ENCODE measurements at places on chromosomes 13 and 19.
A peak's percentile ranks its signal among the peaks of the same experiment; 100 is the strongest.

DNA sequence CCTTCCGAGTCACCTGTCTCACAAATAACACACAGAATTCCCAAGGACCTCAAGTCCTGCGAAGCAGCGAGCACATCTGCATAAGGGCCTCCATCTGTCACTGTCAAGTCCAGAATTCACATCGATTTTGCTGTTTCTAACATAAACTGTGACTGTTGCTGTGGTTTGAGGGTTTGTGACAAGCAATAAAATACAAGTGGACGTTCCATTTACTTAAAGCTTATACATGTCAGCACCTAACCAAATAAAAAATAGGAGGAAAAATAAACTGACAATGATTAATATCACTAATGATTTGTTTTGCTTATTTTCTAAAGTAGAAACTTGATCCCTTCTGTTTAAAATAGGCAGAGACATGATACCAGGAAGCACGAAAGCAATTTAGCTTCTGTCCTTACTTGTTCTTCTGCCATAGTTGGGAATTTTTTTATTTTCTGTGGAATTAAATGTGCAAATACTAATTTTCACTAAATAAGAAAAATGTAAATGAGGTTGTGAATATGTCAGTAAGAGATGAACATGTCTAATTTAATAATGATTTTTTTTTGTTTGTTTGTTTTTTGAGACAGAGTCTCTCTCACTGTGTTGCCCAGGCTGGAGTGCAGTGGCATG lies 279.1 kb downstream of the FGF9 start:
- no peak for DNase-seq

DNA sequence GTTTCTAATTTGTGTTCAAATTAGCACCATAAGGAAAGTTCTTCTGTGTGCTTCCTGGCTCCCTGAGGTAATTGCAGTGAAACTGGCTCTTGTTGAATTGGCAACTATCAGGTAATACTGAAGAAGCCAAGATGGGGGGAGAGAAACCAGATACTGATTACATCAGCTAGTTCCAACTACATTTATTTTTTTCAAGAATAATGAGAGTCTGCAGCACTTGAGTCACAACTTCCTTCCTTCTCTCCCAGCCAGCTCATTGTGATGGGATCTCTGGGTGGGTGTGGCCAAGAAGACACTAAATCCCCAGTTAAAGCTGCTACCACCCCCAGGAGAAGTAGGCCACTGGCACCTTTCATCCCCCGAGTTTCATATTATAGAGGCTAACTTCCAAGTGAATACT lies 100.7 kb upstream of the RXFP2 start:
- DNase-seq, result no peak

- peak; percentile 18 for DNase-seq
Measured at GRCh38 chr19:47699360-47699917, 13.8 kb upstream of the EHD2 start.

DNA sequence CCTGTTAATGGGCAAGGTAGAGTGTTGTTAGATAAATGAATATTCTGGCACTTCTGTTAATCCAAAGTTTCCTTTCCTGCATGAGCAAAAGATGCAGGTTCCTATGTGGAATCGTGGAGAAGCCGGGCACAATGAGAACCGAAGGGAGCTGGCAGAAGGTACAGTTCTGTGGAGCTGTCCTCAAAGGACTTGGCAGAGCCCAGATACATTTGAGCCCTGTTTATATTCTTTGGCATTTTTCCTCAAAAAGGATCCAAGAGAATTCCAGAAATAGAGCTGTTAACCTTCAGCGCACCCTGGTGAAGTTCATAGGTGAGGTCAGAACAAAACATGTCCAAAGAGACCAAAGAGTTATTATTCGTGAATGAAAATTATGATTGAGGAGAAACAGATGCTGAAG lies 4.0 kb upstream of the DLEU7 start:
- no peak for DNase-seq

DNA sequence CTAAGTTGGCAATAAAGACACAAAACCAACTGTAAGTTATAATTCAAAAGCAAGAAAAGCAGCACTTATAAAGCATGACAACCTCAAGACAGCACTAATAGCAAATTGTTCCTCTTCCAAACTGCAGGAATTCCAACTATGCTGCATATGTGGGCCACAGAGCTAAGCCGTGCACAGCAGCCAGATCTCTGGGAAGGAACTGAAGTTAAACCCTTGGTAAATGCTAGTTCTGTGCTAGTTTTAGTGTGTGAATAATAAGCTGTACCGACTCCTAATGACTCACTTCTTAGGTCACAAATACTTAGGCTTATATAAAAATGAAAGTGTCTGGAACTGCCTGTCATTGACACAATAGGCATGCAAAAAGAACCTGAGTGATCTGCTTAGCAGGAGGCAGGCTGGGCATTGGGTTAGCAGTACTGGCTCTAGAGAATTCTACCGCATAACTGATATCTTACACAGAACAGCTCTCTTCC lies 21.2 kb upstream of the GTF3A start:
- DNase-seq, result no peak

DNA sequence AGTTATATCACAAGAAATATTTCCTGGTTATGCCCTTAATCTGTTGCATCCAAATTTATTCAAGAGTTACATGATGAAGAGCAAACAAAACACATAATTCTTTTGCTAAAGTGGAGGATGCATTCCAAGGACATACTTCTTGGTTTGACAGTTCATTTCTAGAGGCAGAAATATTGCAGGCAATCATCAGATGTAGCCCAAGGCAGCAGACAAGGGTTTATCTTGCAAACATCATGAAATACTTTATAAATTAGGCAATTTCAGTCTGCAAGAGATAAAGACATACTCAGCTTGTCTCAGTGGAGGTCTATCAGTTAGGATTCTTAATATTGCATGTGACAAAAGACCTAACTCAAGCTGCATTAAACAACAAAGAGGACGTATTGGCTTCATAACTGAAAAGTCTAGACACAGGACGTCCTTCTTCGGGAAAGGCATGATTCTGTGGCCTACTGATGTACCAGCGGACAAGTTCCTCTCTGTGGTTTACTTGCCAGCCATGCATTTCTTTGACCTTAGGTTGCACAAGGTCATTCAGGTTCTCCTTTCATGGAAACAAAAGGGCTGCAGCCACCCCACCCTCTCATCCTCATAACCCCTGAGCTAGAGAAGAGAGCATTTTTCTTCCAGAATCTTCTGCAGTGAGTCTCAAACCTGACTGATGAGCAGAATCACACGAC lies 204.1 kb downstream of the KATNAL1 start:
- no peak for DNase-seq

DNA sequence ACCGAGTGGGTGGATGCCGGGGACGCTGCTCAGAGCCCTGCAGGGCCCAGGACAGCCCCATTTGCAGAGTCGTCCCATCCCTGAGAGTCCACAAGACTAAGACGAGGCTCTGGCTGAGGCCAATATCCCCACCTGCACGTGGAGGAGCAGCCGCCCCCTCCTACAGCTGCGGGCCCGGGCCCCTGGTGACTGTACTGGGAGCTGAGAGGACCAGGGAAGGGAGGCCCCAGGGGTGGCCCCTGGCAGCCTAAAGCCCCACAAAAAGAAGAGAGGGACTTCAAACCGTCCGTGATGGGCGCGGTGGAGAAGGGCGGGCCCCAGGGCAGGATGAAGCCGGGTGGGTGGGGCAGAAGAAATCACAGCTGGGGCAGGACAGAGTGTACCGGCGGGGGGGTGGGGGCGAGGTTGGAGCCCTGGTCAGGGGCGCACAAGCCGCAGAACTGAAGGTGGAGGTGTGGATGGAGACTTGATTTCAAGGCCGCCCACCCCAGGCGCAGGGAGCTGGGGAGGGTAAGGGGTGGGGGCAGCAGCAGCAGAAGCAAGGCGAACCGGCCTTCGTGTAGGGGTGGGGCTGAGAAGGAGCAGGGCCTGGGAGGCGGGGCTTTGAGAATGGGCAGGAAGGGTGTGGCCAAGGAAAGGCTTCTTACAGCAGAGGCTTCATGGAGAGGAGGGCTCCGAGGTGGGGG lies 12.9 kb downstream of the CFD start:
- no peak for DNase-seq

DNA sequence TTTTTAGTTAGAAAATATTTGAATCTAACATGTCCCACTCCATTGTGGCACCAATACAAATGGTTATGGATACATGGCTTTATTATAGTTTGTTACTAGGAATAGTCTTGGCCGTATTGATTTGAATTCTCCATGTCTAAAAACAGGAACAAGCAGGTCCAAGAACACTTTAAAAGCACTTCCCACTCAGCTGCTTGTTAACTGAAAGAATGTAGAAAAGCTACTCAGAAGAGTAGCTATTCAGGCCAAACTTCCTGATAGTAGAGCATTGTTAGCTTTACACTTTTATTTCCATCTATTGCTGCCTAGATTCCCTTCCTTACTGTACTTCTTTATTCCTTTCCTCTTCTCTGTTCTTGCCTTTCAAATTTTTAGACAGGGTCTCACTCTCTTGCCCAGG lies 6.9 kb downstream of the PIBF1 start:
- DNase-seq, result no peak

DNA sequence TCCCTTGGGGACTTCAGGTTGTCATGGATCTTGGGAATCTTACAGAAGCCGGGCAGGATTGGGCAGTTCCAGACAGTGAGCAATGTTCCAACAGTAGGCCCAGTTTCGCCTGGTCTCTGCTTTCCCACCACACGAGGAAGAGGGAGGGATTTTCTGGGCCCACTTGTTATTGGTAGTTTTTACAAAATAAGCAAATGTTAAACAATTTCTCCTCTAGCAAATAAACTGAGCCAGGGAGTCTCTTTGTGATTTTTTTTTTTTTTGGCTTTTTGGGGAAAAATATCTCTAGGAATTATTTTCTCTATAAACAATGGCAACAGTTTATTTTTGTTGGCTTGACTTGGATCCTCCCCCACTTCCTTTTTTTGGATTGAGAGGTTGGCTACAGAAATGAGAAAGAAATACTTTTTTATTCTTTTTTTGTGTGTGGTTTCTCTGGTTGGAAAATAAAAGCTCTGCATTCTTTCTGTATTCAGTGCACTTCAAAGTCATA lies 89.3 kb downstream of the TM9SF2 start:
- peak; percentile 17 for DNase-seq

DNA sequence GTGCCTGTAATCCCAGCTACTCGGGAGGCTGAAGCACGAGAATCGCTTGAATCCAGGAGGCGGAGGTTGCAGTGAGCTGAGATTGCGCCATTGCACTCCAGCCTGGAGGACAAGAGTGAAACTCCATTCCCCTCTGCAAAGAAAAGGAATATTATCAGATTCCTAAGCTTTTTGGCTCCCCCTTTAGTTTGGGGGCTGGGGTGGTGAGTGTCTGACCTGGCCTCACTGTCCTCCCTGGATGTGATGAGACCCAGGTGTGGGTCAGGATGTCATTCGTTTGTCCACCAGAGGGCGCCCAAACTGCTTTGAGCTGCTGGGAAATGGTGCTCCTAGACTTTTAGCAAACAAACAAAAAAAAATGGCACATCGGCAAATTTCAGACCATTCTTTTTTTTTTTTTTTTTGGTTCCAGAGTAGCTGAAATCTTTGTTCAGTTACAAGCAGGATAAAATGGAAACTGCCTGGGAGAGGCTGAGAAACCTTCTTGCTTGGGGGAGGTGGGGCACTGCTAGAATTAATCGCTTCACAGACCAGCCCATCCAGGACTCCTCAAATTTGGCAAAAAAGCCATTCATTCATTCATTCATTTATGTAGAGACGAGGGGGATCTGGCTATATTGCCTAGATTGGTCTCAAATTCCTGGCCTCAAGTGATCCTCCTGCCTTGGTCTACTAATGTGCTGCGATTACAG lies 29.4 kb downstream of the SPC24 start:
- peak; percentile 66 for DNase-seq

DNA sequence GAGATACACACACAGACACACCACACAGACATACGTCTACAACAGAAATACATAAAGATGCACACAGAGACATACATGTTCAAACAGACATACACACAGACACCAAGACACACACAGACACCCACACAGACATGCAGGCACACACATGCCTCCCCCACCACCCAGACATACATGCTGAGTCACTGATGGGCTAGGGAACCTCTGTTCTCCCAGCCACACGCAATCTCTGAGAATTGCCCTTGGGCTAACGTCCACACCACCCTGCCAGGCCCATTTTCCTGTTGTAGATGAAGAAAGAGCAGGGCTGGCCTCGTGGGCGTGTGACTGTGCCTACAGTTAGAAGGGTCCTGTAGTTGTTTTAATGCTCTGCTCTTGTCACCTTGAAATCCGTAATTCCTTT lies 261.9 kb downstream of the KCNRG start:
- no peak for DNase-seq

- DNase-seq, result no peak
Measured at GRCh38 chr19:39937787-39938186, 3.4 kb upstream of the FCGBP start.

DNA sequence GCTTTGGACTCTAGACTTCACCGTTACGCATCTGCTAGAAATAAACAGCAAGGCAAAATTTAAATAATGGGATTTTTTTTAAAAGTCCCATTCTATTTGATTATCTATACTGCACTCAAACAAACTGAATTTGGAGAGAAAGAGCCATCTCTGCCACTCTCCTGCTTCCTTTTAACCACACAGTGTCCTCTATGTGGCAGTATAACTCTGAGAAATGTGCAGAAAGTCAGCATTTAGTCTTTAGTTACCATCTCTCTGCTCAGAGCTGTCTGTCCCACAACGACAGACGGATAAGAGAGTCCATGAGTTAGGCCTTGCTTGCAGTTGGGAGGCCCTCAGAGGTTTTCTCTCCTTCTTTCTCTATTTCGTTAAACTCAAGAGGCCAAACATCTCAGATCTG lies 21.2 kb downstream of the CCNA1 start:
- peak; percentile 40 for DNase-seq

DNA sequence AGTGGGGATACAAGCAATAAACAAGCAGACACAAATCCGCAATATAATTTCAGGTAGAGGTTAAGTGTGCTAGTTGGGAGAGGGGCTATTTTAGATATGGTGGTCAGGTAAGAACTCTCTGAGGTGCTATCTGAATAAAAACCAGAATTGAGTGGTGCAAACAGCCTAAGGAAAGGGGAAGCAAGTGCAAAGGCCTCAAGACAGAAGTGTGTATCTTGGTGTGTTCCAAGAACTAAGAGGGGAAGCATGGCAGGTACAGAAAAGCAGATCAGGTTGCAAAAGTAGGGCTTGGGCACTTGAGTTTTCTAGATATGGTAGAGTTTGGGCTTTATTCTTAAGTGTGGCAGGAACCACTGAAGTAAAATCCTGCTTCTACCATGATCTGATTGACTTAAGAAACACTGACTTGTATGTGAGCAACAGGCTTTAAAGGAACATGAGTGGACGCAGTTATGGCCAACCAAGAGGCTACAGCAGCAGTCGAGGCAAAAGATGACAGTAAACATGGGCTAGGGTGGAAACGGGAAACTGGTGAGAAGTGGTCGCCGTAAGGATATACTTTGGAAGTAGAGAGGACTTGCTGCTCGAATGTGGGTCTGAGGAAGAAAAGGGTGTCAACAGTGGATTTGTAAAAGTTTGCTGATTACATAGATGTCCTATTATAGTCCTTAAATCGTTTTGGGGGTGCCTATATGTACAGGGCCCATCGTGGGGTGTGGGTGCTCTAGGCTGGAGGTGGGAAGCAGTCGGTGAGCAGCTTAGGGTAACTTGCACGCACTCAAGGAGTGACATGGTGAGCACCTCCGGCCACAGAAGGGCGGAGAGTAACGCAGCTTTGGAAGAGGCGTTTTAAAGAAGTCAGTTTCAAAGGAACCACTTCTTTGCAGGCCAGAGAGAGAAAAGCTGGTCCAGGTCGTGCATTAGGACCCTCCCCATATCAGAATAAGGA lies 677 bp downstream of the TGDS start:
- DNase-seq, result no peak
